ENCODE measurements at places on chromosomes 5 and 9.

DNA sequence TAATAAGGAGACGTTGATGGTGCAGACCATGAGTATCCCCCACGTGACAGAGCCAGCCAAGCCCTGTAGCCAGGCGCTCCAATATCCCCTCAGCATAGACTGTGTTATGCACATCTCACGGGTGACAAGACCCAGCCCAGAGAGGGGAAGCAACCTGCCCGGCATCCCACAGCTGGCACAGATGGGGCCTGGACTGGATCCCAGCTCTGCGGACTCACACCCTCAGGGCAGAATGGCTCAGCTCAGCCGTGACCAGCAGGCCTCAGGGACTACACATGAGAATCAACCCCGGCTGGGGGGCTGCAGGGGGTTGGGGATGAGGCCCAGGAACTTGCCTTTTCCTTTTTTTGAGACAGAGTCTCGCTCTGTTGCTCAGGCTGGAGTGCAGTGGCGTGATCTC is 11.7 kb downstream of the FIBCD1 start:
- no peak for DNase-seq

GRCh38 chr9:130789747-130790672 is 45.0 kb upstream of the ABL1 start:
- DNase-seq: no peak

GRCh38 chr5:88515881-88516819 is 247.5 kb upstream of the TMEM161B start:
- no peak for DNase-seq

- DNase-seq: no peak
Observed at GRCh38 chr5:41968153-41968723, 43.2 kb downstream of the FBXO4 start.

DNA sequence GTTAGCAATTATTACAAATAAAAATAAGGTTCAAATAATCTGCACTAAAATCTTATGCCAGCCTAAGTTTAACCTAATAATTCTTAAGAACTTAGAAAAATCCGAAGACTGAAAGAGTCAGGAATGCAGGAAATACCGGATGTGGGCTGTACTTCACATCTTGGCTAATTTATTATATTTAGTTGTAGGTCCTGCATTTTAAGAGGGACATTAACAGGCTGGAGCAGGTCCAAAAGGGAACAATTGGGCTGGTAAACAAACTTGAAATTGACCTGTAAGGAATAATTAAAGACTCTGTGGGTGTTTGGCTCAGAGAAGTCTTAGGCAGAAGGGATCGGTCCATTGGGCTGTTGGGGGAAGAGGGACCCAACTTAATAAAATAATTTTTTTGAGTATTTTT is 18.4 kb downstream of the GLRA1 start:
- DNase-seq: no peak

DNA sequence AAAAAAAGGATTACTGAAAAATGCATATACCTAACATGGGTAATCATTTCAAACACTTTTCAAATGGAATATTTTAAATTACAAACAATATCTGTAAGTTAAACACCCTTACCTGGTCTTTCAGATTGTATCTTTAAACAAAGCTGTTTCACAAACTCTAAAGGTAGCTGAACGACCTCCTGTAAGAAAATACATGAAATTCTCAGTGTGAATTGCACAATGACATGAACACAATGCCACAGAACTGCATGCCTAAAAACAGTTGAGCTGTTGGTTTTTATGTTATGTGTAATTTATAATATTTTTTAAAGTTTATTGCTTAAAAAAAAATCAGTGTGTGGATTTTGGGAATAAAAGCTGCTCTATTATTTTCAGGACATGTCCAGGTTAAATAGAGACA is 17.5 kb downstream of the IPPK start:
- DNase-seq: no peak

DNA sequence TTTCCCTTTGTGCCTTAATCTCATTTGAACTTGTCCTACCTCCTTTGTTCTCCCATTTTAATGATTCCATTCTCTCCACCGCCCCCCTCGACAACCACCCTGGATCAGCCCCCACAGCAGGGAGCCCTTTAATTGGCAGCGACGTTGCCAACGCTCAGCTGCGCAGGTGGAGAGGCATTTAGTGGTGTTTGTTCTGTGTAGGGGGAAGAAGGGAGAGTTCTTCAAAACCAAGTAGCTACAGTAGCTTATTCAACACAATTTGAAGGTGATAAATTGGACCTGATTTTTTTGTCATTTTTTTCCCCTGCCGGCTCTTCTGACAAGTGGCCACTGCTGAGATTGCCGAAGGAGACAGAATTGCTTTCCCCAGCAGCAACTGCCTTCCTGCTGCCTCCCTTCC is 499.1 kb downstream of the CDK5RAP2 start:
- no peak for DNase-seq

DNA sequence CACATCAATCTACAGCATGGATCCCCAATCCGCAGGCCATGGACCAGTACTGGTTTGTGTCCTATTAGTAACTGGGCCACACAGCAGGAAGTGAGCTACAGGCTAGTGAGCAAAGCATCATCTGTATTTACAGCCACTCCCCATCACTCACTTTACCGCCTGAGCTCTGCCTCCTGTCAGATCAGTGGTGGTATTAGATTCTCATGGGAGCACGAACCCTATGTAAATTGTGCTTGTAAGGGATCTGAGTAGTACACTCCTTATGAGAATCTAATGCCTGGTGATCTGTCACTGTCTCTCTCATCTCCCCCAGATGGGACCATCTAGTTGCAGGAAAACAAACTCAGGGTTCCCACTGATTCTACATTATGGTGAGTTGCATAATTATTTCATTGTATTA is 212.7 kb upstream of the FAM174A start:
- no peak for DNase-seq

- DNase-seq: no peak
Observed at GRCh38 chr9:78598120-78598519, 301.2 kb downstream of the PSAT1 start.

DNA sequence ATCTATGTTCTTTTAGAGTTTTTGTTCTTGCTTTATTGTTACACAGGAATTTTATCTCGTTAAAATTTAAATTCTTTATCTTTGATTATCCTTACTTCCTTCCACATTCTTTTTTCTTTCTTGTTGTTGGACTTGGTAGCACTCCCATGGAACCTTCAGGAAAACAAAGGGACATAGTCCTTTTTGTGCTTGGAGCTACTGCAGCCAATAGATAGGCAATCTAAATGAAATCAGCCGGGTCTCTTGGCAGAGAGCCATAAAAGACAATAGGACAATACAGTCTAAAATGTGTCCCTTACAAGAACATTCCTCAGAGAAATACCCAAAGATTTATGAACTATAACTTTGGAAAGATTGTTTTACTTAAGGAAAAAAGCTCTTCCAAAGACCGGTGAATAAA is 548.1 kb upstream of the C9orf72 start:
- DNase-seq: no peak

GRCh38 chr9:84841931-84842330 is 172.4 kb downstream of the NTRK2 start:
- DNase-seq: no peak

GRCh38 chr5:83177803-83178202 is 100.5 kb downstream of the XRCC4 start:
- no peak for DNase-seq

DNA sequence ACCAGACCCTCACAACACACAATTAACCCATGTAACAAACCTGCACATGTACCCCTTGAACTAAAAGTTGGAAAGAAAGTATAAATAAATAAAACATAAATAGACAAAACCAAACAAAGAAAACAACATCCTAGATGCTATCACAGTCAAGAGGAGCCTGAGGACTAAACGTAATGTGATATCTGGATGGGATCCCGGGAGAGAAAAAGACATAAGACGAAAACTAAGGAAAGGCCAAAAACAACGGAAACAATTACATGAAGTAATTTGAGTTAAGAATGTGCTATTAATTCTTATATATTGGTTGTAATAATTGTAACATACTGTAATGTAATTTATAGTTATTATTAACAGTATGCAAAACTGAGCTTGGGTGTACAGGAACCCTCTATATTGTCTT is 793.9 kb downstream of the SEMA5A start:
- DNase-seq: no peak

DNA sequence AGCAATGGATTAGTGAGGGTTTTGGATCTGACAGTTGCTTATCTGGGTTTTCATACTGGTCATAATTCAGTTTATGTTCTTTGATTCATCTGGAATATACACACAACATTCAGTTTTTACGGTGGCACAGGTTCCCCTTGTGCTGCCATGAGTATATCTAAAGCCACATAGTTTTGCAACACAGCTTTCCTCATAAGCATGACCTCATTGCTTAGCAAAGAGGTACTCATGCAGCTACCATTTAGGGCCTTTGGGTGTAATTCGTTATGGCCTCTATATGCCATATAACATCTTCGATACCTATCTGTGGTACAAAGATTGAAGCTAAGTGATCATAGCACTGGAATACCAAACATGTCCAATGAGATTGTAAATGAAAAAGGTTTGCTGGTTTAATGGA is 2.9 kb upstream of the RBM22 start:
- no peak for DNase-seq

DNA sequence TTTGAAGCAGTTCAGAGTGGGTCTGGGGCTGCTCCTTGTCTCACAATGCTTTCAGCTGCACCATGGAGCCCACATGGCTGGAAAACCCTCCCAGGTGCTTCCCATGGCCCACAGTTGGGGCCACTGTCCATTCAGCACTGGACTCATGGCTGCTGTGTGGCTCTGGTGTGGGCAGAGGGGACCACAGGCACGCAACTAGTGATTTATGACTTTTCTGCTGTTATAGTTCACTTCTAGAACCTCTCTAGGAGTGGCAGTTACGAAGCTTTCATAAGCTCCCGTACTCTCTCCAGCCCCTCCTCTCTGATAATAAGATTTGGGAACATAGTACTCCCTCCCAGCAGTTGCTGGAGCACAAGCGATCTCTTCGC is 29.0 kb downstream of the GLRA1 start:
- DNase-seq: no peak

- DNase-seq: no peak
Observed at GRCh38 chr9:76203373-76203772, 190.9 kb downstream of the RFK start.

Measured in posterior cingulate gyrus (tissue), 11 donors.